ENCODE measurements at places on chromosomes 2 and 18. TPM values are rescaled to one million over a fixed set of nuclear protein-coding genes. Genes with fewer than 3 reads are reported as not detected.

G6PC2 gene
- not detected for polyA plus RNA-seq

MAP2 gene
- polyA plus RNA-seq, result 3.6 TPM

GRCh38 chr2:45184606-45185005 is 175.4 kb upstream of the SIX2 start:
- DNase-seq, result no peak

GRCh38 chr2:190587106-190587505 is 52.6 kb upstream of the NEMP2 start:
- no peak for DNase-seq

DNA sequence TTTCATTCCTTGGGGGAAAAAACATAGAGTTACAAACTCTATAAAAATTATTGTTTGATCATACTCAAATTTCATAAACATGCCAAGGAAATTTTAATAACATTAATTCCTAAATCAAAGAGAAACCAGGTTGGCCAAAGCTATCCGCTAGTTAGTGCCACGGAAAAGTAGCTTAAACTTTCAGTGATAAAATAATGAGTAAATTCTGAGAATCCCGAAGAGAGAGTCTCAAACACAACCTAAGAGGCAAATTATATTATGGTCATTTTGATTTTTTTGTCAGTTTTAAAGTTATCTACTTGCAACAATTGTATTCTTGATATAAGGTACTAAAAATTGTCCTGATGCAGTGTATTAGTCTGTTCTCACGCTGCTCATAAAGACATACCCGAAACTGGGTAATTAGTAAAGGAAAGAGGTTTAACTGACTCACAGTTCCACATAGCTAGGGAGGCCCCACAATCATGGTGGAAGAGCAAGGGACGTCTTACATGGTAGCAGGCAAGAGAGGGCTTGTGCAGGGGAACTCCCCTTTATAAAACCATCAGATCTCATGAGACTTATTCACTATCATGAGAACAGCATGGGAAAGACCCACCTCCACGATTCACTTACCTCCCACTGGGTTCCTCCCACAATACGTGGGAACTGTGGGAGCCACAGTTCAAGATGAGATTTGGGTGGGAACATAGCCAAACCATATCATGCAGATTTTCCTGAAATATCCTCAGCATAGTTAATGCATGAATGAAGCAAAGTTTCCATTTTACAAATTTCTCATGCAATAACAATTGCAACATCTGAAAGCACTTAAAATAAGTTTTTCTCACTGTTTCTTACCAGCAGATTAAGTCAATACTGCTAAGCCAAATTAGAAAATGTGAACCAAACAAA is 205.9 kb upstream of the STK17B start:
- no peak for DNase-seq
